ENCODE measurements at places on chromosomes 4 and X.

- DNase-seq, result no peak
These were observed 682.4 kb upstream of the GRIA3 start for GRCh38 chrX:122501652-122502051.

DNA sequence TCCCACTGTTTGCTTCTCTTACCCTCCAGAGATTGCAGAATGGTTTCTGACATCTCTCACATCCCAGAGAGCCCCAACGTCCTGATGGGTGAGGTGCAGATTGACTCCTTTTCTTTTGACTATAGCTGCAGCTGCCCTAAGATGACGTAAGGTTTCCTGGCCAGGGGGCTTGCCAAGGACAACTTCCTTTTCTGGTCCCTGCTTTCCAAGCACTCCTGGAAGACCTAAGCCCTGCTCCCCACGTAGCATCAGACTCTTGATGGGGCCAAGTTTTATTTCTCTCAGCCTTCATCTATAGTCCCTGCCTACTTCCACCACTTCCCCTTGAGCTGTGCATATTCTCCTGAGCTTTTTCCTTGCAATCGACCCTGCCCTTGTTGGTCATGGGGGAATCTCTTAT, 497.7 kb downstream of the IDS start:
- DNase-seq, result no peak

DNA sequence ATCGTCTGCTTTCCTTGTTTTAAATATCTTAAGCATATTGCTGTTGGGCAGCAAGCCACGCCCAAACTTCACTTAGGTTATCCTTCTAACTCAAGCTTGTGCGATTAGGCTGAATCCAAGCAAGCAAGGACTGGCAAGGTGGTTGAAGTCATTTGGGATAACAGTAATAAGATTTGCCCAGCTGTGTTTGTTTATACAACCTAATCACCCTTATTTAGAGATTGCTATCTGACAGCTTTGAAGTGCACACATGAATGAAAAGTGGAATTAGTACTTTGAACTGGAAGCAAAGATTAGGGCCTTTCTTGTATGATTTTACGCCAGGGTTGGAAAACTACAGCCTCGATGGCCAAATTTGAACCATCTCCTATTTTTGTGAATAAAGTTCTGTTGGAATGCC, 182.1 kb downstream of the ASB9 start:
- DNase-seq, result no peak

GRCh38 chr4:103397541-103397940, 199.4 kb upstream of the CENPE start:
- no peak for DNase-seq

GRCh38 chr4:172947594-172947993, 221.0 kb upstream of the GALNT7 start:
- DNase-seq, result no peak

DNA sequence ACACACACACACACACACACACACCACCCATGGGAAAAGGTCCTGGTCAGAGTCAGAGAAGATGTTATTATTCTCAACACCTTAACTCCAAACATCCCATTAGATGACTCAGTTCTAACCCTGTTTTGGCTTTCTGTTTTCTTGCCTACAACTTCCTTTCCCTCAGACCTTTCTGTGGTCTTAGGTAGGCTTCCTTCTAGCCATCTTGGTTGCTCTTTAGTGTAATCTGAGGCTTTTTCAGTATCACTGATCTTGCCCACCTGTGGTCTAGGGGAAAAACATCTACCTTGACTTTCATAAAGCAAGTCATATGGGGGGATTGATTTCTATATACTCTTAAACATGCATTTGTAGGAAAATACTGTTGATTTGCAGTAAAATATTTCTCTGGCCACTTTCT, 56.9 kb downstream of the ATG4A start:
- no peak for DNase-seq

DNA sequence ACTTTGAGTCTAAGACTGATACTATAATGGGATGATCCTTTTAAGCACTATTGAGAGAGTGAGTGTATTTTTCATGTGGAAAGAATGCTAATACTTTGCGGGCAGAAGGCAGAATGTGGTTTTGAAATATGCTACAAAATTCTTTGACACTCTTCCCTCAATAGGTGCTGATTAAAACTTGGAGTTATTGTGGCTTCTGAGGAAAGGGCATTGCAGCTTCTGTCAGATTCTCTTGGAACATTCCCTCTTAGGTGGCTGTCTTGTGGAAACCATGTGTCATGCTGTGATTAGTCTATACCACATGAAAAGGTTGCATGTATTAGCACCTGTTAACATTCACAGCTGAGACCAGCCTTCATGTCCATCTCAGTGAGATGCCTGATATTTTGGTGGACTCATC, 547.0 kb downstream of the STIM2 start:
- DNase-seq, result no peak

DNA sequence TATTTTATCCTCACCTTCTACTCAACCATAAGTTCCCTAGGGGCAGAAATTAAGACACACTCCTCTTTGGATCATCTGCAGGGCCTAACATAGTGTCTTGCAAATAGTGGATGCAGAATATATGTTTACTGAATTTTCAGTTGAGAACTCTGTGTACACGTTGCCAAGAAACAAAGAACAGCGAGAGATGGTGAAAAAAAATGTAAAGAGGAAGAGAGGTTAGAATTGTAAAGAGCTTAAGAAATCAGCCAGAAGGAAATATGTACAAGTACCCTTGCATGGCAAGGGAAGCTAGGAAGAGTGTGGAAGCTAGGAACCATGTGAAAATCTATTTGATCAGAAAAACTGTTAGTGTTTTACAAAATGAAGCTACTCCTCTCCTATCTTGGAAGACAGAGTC, 431.0 kb downstream of the SMARCA1 start:
- no peak for DNase-seq

Measured in activated effector memory CD4-positive, alpha-beta T cell treated with Interleukin-2 at 50 U/mL for 16 hours (primary cell).